ENCODE measurements at places on chromosomes 2 and 18. TPM values are rescaled to one million over a fixed set of nuclear protein-coding genes. Genes with fewer than 3 reads are reported as not detected.

DYNAP gene
- not detected for total RNA-seq

MRO gene
- not detected for total RNA-seq

LYG2 gene
- total RNA-seq: not detected

COL6A3 gene
- total RNA-seq: 3.0 TPM

ERLEC1 gene
- 18.5 TPM for total RNA-seq

SP140 gene
- 98.8 TPM for total RNA-seq

TLX2 gene
- 0.10 TPM for total RNA-seq

ASTL gene
- total RNA-seq: 2.5 TPM

UGT1A7 gene
- total RNA-seq: not detected

EFEMP1 gene
- not detected for total RNA-seq

LIMS2 gene
- total RNA-seq: 14.6 TPM

- peaks cover 17% of the 10 kb centered on the region for H3K27me3 ChIP-seq
- H3K27ac ChIP-seq: no peak overlapping the region
- peaks cover 3% of the 10 kb centered on the region for H3K36me3 ChIP-seq
- no peak for DNase-seq
- no peak overlapping the region for H3K4me3 ChIP-seq
- no peaks in the 10 kb centered on the region for H3K4me1 ChIP-seq
Observed at GRCh38 chr18:10508591-10508990, 17.2 kb upstream of the NAPG start.

GRCh38 chr18:72056171-72056570, 488.0 kb downstream of the CBLN2 start:
- H3K27me3 ChIP-seq: no peaks in the 10 kb centered on the region
- H3K27ac ChIP-seq: no peak overlapping the region
- H3K36me3 ChIP-seq: no peaks in the 10 kb centered on the region
- H3K4me1 ChIP-seq: no peaks in the 10 kb centered on the region
- H3K4me3 ChIP-seq: no peak overlapping the region
- no peak for DNase-seq

- H3K27me3 ChIP-seq: peaks cover 1% of the 10 kb centered on the region
- H3K4me1 ChIP-seq: peaks cover 62% of the 10 kb centered on the region
- H3K4me3 ChIP-seq: peak overlapping the region; percentile 96
- no peaks in the 10 kb centered on the region for H3K36me3 ChIP-seq
- peak overlapping the region; percentile 42 for H3K27ac ChIP-seq
Observed at GRCh38 chr2:12718015-12718671, 1.4 kb downstream of the TRIB2 start.

DNA sequence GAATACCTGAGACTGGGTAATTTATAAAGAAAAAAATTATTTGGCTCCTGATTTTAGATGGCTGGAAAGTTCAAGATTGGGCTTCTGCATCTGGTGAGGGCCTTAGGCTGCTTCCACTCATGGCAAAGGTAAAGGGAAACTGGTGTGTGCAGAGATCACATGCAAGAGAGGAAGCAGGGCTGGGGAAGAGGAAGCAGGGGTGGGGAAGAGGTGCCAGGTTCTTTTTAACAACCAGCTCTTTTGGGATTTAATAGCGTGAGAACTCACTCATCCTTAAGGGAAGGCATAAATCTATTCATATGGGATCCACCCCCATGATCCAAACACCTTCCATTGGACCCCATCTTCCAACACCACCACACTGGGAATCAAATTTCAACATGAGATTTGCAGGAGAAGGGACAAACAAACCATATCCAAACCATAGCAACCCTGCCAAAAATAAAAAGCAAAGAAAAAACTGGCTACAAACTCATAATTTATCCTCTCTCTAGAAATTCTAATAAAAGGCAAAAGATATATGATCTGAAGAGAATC, 30.4 kb downstream of the PRKRA start:
- H3K36me3 ChIP-seq: peaks cover 20% of the 10 kb centered on the region
- H3K27ac ChIP-seq: no peak overlapping the region
- no peaks in the 10 kb centered on the region for H3K27me3 ChIP-seq
- H3K4me1 ChIP-seq: no peaks in the 10 kb centered on the region

- no peak for DNase-seq
- H3K27ac ChIP-seq: no peak overlapping the region
- H3K27me3 ChIP-seq: peaks cover 12% of the 10 kb centered on the region
- H3K36me3 ChIP-seq: no peaks in the 10 kb centered on the region
Observed at GRCh38 chr2:37875403-37875906, 49.6 kb upstream of the RMDN2 start.

- H3K27me3 ChIP-seq: no peaks in the 10 kb centered on the region
- DNase-seq: no peak
- H3K36me3 ChIP-seq: peaks cover 40% of the 10 kb centered on the region
- no peak overlapping the region for H3K4me3 ChIP-seq
Observed at GRCh38 chr2:241885946-241886643, 16.6 kb downstream of the RTP5 start.

- no peaks in the 10 kb centered on the region for H3K4me1 ChIP-seq
- H3K27me3 ChIP-seq: no peaks in the 10 kb centered on the region
- no peak overlapping the region for H3K4me3 ChIP-seq
- H3K27ac ChIP-seq: no peak overlapping the region
- no peak for DNase-seq
Observed at GRCh38 chr2:187169864-187170263, 278.2 kb downstream of the CALCRL start.

DNA sequence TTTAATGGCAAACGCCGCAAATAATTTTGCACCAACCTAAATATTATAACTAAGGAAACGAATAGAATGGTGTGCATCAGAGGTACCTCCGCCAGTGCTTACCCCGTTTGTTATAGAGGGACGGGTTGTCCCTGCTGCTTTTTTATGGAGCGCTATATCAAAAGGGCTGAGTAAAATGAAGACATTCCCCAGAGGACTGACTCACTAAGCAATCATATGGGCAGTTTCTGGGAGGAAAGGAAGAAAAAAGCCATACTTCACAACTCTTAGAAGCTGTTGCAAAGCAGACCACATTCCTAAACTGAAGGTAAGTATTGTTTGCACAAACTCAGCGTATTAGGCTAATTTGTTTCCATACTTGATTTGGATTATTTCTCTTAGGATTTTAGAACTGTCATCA, 12.9 kb downstream of the ID2 start:
- no peak for DNase-seq
- H3K4me1 ChIP-seq: peaks cover 3% of the 10 kb centered on the region
- no peak overlapping the region for H3K4me3 ChIP-seq
- H3K27ac ChIP-seq: no peak overlapping the region

GRCh38 chr2:46390036-46390435, 89.3 kb upstream of the TMEM247 start:
- H3K4me3 ChIP-seq: no peak overlapping the region
- no peaks in the 10 kb centered on the region for H3K27me3 ChIP-seq
- H3K27ac ChIP-seq: no peak overlapping the region
- DNase-seq: no peak

DNA sequence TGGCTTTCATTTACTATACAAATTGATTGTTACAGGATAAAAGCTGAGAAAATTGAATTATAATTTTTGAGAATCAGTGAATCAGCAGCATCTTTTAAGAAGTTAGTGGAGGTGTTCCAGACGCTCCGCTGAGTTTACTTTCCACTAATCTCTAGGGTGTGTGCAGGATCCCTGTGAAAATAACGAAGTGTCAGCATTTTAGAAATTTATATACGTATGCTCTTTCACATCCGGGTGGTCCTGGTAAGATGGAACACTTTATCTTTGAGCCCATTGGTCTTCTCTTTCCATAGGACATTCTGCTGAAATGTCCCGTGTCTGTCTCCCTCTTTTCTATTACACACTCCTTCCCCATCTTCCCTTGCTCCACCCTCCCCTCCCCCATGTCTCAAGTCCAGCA, 268.6 kb upstream of the LRRTM1 start:
- H3K4me1 ChIP-seq: no peaks in the 10 kb centered on the region
- H3K4me3 ChIP-seq: no peak overlapping the region
- H3K27me3 ChIP-seq: no peaks in the 10 kb centered on the region
- no peak for DNase-seq
- no peak overlapping the region for H3K27ac ChIP-seq

- no peak overlapping the region for H3K27ac ChIP-seq
- H3K4me1 ChIP-seq: no peaks in the 10 kb centered on the region
- no peaks in the 10 kb centered on the region for H3K27me3 ChIP-seq
- no peak for DNase-seq
Observed at GRCh38 chr18:48671561-48671945, 132.7 kb downstream of the CTIF start.

GRCh38 chr18:48620071-48620470, 81.2 kb downstream of the CTIF start:
- H3K4me3 ChIP-seq: no peak overlapping the region
- H3K27ac ChIP-seq: no peak overlapping the region
- no peaks in the 10 kb centered on the region for H3K27me3 ChIP-seq
- no peaks in the 10 kb centered on the region for H3K36me3 ChIP-seq
- no peaks in the 10 kb centered on the region for H3K4me1 ChIP-seq

DNA sequence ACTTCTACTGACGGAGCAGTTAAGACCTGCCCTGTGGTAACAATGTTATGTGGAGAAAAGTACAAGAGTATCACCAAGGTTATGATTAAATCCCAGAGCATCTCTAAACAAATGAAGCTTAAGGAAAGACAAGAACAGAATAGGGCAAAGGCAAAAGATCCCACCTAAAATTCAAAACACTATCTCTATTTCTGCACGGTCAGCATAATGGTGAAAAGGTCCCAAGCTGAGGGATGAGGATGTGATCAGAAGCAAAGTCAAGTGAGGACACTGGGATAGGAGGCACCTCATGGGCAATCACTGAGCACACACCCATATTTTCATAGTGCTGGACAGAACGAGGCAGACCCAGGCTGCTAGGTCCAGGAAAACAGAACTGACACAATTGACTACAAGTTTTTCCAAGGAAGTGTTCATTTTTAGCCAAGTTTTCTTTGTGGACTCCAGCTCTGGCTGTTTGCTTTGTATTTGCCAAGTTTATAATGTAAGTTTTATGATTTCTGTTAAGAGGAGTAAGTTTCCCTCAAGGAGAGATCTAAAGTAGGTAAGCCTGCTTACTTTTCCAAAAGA, 77.8 kb downstream of the NCKAP5 start:
- H3K36me3 ChIP-seq: no peaks in the 10 kb centered on the region
- no peaks in the 10 kb centered on the region for H3K4me1 ChIP-seq
- H3K27me3 ChIP-seq: no peaks in the 10 kb centered on the region
- no peak overlapping the region for H3K27ac ChIP-seq

GRCh38 chr2:121284463-121285449, at the start of gene TFCP2L1:
Gene TFCP2L1 (minus strand): TSS chr2:121285202. CDS start chr2:121285109, 93 bp downstream.
- H3K4me3 ChIP-seq: peak within 1 kb of the TSS; percentile 46
- H3K4me1 ChIP-seq: peaks cover 4% of the 10 kb centered on the region
- no peak within 1 kb of the TSS for H3K27ac ChIP-seq
- no peaks in the 10 kb centered on the region for H3K36me3 ChIP-seq
- H3K27me3 ChIP-seq: peaks cover 44% of the 10 kb centered on the region

GRCh38 chr2:7325186-7325585, 408.0 kb downstream of the RNF144A start:
- no peak overlapping the region for H3K27ac ChIP-seq
- no peak overlapping the region for H3K4me3 ChIP-seq
- H3K4me1 ChIP-seq: no peaks in the 10 kb centered on the region
- no peaks in the 10 kb centered on the region for H3K36me3 ChIP-seq
- H3K27me3 ChIP-seq: no peaks in the 10 kb centered on the region

DNA sequence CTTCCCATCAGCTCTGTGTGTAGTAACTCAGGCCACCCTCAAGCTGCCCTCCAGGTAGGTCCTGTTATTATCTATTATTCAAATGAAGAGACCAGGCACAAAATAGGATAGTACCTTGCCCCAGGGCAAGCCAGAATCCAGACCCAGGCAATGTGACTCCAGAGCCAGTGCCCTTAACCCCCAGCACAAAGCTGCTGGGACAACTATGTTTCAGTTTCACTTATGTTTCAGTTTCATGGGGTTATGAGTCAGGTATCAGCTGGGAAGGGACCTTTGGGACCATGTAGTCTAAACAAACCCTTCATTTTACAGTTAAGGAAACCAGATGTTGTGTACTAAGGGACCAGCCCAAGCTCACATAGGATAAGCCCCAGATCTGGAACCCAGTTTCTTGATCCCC, 10.0 kb downstream of the HK2 start:
- H3K4me3 ChIP-seq: peak overlapping the region; percentile 31
- H3K27ac ChIP-seq: peak overlapping the region; percentile 87
- peaks cover 90% of the 10 kb centered on the region for H3K4me1 ChIP-seq
- peaks cover 16% of the 10 kb centered on the region for H3K36me3 ChIP-seq
- no peaks in the 10 kb centered on the region for H3K27me3 ChIP-seq
- DNase-seq: peak; percentile 54

GRCh38 chr2:200300638-200301314, 5.7 kb upstream of the SPATS2L start:
- H3K36me3 ChIP-seq: no peaks in the 10 kb centered on the region
- no peak overlapping the region for H3K4me3 ChIP-seq
- peaks cover under 1% of the 10 kb centered on the region for H3K4me1 ChIP-seq
- no peak overlapping the region for H3K27ac ChIP-seq
- H3K27me3 ChIP-seq: peaks cover under 1% of the 10 kb centered on the region

DNA sequence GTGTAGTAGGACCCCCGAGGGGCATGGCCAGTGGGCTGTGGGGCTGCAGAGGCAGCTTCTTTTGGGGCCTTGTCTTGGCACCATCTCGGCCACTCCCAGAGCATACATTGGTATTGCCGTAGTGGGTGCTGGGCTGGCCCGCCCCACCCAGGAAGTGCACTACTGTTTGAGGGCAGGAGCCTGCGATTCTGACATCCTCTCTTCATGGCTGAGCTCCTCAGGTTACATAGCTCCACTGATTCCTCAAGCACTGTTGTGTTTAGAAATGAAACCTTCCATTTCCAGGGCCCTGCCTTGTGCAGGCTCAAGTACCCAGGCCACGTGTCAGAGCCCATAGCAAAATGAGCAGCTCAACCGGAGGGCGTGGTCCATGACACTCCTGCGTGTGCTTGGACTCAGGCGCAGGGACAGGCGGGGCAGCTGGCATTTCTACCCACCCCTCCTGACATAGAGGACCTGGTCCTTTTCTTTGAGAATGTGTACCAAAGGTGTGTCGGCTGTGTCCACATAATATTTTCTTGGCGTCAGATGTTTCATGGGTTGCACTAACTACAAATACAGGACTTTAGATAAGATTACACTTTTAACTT, 67.9 kb downstream of the DGKD start:
- H3K4me3 ChIP-seq: peak overlapping the region; percentile 57
- H3K27ac ChIP-seq: peak overlapping the region; percentile 79
- H3K27me3 ChIP-seq: no peaks in the 10 kb centered on the region

- peaks cover 55% of the 10 kb centered on the region for H3K36me3 ChIP-seq
- peaks cover 53% of the 10 kb centered on the region for H3K4me1 ChIP-seq
- H3K27ac ChIP-seq: peak overlapping the region; percentile 99
- H3K27me3 ChIP-seq: no peaks in the 10 kb centered on the region
Observed at GRCh38 chr2:216109962-216110614, 940 bp downstream of the XRCC5 start.

- peaks cover 78% of the 10 kb centered on the region for H3K4me1 ChIP-seq
- H3K27me3 ChIP-seq: no peaks in the 10 kb centered on the region
- peaks cover 80% of the 10 kb centered on the region for H3K36me3 ChIP-seq
- DNase-seq: no peak
- H3K27ac ChIP-seq: peak overlapping the region; percentile 99
Observed at GRCh38 chr2:216113572-216113971, 4.4 kb downstream of the XRCC5 start.

DNA sequence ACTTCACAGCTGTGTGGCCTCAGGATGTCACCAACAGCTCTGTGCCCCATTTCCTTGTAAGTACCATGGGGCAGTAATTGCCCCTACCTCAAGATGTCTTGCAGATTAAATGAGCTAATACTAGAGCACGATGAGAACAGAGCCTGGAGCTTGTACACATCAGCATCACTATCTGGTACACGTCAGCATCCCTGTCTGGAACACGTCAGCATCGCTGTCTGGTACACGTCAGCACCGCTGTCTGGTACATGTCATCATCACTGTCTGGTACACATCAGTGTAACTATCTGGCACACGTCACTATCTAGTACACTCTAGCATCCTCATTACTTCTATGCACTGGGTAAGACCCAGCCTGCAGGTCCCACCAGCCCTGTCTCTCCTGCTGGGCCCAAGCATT, 37.2 kb downstream of the AQP12A start:
- DNase-seq: no peak
- no peaks in the 10 kb centered on the region for H3K4me1 ChIP-seq
- no peak overlapping the region for H3K4me3 ChIP-seq
- H3K27me3 ChIP-seq: no peaks in the 10 kb centered on the region
- H3K36me3 ChIP-seq: no peaks in the 10 kb centered on the region
